Posterior vena cava (tissue), 2 donors: ENCODE measurements at places on chromosomes 2 and 18. TPM values are rescaled to one million over a fixed set of nuclear protein-coding genes. Genes with fewer than 3 reads are reported as not detected.
A peak's percentile ranks its signal among the peaks of the same experiment; 100 is the strongest.

The KCNK3 gene
- total RNA-seq = 13.1 TPM

- no peak for DNase-seq
Observed at GRCh38 chr2:72921088-72921851, 4.0 kb downstream of the EMX1 start.

- peak; percentile 89 for DNase-seq
Observed at GRCh38 chr2:74439803-74440377, 1.8 kb downstream of the RTKN start.

GRCh38 chr2:98806236-98806697, 75.3 kb upstream of the MGAT4A start:
- no peak for DNase-seq

- no peak for DNase-seq
Observed at GRCh38 chr2:201965550-201965949, 68.1 kb upstream of the FZD7 start.

The PSTPIP2 gene
- 8.9 TPM for total RNA-seq
